Karpas-422 (cell line): ENCODE measurements at places on chromosomes 4 and X. TPM values are rescaled to one million over a fixed set of nuclear protein-coding genes. Genes with fewer than 3 reads are reported as not detected.

KCTD8 gene
- total RNA-seq: not detected in 2 replicates

NSUN7 gene
- not detected in 2 replicates for total RNA-seq

GRCh38 chrX:7378406-7378805, 230.5 kb upstream of the PUDP start:
- DNase-seq: no peak

SHROOM2 gene
- 0.11 and 0.15 TPM in 2 replicates for total RNA-seq

DNA sequence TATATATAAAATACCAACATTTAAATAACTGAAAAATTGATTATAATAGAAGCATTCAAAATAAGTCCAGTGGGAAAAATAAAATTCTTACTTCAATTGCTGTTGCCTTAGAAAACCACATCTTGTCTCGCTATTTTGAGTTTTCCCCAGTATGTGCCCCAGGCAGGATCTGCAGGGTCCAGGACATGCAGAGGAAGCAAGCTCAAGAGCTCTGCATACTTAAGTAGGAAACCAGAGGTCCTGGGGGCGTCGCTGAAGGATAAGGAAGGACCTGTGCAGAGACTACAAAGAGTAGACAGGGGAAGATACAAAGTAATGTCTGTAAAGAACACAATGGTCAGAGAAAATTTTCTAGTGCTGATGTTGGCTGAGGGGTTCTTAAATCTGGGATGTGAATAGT, 310.5 kb upstream of the EMCN start:
- no peak for DNase-seq

GRCh38 chrX:40152173-40152711, 54.5 kb upstream of the BCOR start:
- no peak for DNase-seq

GRCh38 chr4:20353646-20354045, 101.9 kb downstream of the SLIT2 start:
- no peak for DNase-seq

- peak; percentile 89 for DNase-seq
Observed at GRCh38 chr4:145909281-145909715, 29.3 kb downstream of the ZNF827 start.

GRCh38 chr4:101596781-101597552, 193.6 kb upstream of the BANK1 start:
- peak; percentile 62 for DNase-seq

- no peak for DNase-seq
Observed at GRCh38 chrX:12758291-12758690, 32.9 kb upstream of the PRPS2 start.

DNA sequence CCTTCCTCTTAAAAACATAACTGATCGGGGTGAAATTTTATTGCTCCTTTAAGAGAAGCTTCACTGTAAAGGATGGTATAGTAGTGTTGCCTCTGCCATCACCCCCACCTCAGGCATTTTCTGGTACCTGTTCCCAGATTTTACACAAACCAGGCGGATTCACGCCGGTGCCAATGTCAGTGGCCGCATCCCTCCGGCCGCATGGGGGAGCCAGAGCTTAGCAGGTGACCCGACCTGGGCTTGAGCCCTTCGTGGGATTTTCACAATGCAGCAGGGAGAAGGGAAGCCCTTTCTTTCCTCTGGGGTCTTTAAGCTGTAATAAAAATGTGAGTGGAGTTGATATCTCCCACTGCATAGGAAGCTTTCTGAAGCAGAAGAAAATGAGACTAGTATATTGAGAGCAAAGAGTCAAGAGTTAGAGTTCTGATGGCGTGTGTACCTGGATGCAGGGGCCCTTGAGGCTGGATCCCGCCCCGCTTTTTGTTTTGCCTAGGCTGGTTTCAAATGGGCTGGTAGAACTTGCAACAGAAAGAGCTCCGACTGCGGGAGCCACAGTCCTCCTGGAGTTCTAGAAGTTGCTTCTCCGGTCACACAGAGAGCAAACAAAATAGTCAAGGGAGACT, 59.4 kb downstream of the POLR2B start:
- DNase-seq: peak; percentile 75

PAPSS1 gene
- 55.3 and 73.1 TPM in 2 replicates for total RNA-seq

GRCh38 chr4:26953366-26953765, 92.7 kb downstream of the STIM2 start:
- DNase-seq: no peak

GRCh38 chr4:119781044-119781443, 152.4 kb upstream of the PDE5A start:
- no peak for DNase-seq

DNA sequence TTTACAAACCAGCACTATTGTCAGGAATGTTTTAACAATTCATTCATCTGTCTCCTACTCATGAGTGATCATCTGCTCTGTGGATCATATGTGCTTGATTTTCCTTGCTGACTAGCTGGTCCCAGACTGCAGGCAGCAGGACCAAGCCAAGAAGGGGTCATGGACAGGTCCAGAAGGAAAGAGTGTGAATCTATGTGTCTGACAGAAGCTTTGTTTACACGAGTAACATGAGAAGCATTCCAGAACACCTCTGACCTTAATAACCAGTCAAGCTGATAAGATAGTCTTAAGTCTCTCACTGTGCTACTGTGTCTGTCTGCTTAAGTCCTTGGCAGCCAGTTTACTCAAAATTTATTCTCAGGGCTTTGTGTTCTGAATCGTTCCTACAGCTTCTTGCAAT, 39.0 kb downstream of the GUCY1A1 start:
- DNase-seq: peak; percentile 74

TSPAN7 gene
- not detected in 2 replicates for total RNA-seq

DNA sequence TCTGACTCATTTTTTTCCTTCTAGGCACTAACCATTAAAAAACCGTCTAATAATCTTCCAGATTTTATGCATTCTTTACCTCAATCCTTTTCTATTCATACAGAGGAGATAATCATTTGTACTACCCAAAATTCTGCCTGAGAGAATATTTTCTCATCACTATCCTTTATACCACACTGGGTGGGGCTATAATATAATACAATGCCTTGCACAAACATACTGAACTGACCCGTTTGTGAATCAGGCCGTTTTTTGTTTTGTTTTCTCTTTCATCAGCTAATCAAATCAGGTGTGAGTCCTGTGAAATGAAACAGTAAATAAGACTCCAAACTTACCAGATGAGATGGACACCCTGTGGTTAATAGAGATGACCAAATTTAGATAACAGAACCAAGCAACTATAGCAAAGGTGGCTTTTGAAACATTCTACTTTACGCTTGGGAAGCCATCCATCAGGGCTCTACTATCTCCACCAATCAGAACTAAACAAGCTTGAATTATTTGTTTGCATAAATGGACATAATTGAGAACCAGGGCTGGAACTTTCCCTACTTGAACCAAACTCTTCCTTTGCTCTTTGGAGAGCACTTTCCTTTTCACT, 573.0 kb downstream of the GABRG1 start:
- DNase-seq: no peak

DNA sequence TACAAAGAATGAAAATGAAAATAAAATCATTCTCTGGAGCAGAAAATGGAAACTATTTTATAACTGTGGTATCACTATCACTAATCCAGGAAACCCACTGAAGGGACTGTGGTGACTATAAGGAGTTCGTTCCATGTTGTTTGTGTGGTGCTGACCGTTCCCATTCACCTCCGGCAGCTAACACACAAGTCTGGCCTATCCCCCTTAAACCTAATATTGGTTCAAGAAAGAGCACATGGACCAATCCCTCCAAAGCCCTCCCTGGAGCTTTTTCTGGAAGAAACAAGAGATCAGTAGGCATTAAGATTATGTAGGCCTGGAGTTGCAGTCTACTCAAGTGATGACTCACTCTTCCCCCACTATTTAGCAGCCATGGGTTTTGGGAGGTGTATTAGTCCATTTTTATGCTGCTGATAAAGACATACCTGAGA, 25.9 kb upstream of the FAM241A start:
- no peak for DNase-seq

DNA sequence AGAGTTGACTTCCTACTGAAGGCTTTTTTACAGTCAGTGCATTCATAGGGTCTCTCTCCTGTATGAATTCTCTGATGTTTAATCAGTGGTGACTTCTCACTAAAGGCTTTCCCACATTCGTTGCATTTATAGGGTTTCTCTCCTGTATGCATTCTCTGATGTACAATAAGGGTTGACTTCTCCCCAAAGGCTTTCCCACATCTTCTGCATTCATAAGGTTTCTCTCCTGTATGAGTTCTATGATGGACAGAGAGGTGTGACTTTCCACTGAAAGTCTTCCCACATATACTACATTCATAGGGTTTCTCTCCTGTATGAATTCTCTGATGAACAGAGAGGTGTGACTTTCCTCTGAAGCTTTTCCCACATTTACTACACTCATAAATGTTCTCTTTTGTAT, 45.2 kb downstream of the ZNF674 start:
- DNase-seq: no peak

GRCh38 chrX:960821-961220, 251.6 kb downstream of the CRLF2 start:
- DNase-seq: no peak

TMEM150C gene
- total RNA-seq: not detected in 2 replicates

RTL9 gene
- 0.07 TPM in 1 of 2 replicates, not detected in the other for total RNA-seq

GRCh38 chrX:25016361-25016671, 551 bp upstream of the ARX start:
- no peak for DNase-seq

DNA sequence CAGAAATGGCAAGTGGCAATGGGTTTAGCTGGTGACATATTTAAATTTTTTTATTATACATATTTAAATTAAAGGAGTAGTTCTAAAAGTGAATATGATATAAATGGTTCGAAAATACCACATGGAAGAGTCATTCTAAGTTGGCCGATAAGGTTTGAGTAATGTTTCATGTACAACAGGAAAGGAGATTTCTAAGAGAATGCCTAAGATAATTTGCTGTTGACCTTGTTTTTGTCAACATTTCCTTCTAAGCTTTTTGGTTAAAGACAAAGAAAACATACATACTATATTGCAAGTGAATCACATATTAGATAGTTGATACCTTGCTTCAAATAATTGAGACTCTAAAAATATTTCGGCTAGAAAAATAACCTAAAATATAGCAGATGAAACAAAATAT, 526.6 kb upstream of the SLIT2 start:
- DNase-seq: no peak

DNA sequence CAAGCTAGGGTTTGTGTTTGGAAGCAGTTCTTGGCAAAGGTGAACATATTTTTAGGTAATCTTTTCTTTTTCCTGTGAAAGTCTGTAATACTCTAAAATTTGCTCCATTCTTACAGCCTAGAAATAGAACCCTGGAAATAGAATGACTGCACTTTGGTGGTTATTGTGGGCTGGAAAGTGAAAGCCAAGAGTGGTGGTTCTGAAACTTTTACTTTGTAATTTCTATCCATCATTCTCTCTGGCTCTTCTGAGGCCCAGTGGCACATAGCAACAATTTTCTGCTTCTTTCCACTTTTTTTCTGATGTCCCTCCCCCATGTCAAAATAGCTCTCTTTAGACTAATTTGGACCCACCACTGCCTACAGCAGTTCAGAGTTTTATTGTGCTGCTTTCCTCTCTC, 300.4 kb upstream of the RPS6KA3 start:
- DNase-seq: no peak

GRCh38 chr4:27602172-27602571, 741.5 kb downstream of the STIM2 start:
- no peak for DNase-seq

DNA sequence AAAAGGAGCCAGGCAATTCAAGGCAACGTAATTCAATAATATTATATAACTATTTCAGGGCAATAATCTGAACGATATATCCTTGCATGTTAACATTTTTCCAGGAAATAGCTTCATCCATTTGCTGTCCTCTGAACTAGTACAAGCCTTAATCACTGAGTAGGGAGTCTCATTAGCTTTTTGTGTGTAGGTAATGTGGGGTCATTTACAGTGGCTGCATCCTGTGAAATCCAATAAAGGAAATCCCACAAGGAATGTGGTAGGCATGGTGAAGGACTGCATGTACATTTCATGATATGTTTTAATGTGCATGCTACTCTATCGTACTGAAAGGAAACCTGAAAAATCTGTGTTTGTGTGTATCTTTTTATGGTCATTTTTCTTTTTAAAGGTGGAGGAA, 103.5 kb downstream of the SLC4A4 start:
- DNase-seq: no peak

DNA sequence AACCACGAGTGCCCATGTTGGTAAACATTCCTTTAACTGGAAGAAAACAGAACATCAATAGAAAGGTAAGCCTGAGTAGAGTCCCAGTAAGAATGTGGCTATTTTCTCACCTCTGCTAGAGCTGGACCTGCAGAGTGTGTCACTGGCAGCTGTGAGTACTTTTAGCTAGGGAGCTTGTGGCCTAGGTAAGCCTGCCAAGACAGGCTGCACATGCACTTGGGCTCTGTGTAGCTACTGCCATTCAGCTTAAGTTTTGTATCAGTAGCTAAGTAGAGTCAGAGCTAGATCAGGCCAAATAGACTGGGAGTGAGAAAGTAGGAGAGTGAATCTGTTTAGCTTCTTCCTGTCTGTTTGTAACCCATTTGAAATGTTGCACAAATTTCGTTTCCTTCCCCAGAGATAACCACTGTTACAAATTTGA, 35.3 kb downstream of the RBPJ start:
- no peak for DNase-seq

ENOX2 gene
- total RNA-seq: 6.0 and 6.3 TPM in 2 replicates

DNAJB14 gene
- 28.9 and 65.8 TPM in 2 replicates for total RNA-seq

MBNL3 gene
- total RNA-seq: 6.9 and 22.2 TPM in 2 replicates

TMEM271 gene
- not detected in 2 replicates for total RNA-seq

LRIT3 gene
- 0.19 TPM in 1 of 2 replicates, not detected in the other for total RNA-seq
